CD4-positive, alpha-beta T cell treated with Interleukin-2 at 100 ng/mL for 4 hours (primary cell): ENCODE measurements at places on chromosomes 3 and 15.
A peak's percentile ranks its signal among the peaks of the same experiment; 100 is the strongest.

DNA sequence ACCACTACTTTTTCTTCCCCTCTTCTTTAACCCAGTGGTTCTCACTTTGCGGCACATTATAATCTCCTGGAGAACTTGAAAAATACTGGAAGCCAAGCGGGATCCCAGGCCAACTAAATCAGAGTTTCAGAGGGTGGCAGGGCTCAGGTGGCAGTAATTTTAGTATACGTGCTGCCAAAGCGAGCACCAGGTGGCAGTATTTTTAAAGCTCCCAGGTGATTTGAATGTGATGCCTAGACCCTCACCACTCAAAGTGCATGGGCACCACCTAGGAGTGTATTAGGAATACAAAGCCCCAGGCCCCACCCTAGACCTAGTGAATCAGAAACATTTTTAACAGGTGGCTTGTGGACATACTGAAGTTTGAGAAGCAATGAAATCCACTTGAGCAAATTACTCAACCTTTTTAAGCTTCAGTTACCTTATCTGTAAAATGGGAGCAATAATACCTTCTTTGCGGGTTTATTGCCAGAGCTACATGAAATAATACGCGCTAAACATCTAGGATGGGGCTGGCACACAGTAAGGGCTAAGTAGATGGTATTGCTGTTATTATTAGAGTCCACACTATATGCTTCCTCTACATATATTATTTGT is 8.3 kb downstream of the B3GALNT1 start:
- DNase-seq, result peak; percentile 15

GRCh38 chr15:56869573-56869972 is 48.9 kb upstream of the TCF12 start:
- DNase-seq, result no peak

DNA sequence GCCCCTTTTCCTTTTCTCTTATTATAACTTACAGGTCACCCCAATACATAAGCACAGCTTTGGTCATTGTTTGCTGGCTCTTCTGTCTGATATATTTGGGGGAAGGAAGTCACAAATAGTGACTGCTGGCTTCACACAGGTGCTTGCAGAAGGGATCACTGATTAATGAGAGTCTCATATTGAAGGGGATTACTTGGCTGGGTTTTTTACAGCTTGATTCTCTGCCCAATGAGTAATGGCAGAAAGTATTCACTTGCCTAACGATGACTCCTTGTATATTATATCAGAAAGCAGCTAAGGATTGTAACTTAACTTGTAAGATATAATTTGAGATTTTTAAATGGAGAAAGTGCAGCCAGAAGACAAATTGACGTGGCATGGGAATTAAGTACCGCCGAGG is 119.3 kb upstream of the PFN2 start:
- DNase-seq, result no peak

DNA sequence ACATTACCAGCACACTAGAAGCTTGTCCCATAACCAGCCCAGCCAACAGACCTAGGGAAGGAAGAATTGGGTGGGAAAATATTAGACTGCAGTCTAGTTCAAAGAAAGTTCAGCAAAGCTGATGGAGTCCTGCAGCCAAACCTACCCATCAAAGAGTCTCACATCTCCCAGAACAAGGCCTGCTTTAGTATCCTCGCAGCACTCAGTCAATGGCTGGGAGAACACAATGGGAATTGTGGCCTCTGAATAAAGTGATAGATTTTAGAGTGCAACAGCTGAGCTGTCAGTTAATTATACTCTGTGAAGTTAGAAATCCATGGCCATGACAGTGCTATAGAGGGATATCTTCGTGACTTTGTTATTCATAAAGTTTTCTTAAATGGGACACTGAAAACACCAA is 207.2 kb upstream of the NAALADL2 start:
- no peak for DNase-seq

DNA sequence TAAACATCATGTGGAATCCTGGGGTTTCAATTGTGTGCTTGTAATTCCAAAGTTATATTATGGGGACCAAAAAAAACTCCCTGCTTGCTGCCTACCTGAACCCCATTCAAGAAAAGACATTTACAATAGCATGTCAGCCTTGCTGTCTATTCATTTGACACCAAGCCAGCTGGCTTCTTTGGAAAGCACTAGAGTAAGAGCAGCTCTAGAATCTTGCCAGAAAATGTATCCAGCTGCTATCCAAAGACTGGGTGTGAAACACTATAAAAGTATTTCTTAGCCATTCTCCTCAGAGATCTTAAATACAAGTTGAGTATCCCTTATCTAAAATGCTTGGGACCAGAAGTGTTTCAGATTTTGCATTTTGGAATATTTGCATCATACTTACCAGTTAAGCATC is 87.4 kb downstream of the RAD18 start:
- no peak for DNase-seq

GRCh38 chr3:53978386-53978785 is 86.7 kb upstream of the SELENOK start:
- DNase-seq, result no peak

DNA sequence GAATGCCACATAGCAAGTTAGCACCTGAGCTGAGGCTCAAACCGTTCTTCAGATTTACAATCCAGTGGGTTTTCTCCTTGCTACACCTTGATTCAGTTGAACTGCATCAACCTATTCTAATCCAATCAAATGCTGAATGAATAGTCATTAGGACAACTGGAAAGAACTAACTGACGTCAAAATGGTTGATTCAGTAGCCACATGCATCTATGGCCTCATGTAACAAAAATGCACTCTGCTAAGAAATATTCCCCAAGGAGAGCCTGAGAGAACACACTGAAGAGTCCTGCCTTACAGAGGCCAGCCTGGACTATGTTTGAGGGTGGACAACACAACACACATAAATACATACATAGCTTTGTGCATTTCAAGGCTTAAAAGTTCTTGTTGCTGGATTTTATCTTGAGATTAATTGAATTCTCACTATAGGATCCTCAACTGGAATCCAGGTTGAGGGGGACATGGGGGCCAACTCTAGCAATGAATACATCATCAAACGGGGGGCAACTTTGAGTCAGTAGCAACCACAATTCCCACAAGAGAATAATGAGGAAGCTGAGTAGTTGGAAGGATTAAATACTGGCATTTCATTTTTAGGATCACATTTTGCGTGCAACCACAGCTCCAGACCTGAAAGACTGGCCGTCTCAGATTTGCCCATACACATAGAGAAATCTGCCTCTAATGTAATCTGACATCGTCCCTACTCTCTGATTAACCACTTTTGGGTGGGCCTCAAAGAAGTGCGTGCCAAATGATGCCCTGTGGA is 280.2 kb upstream of the ICE2 start:
- DNase-seq, result no peak
